ENCODE measurements at places on chromosomes 12 and 14.

GRCh38 chr12:120363274-120363855 lies 5.6 kb downstream of the MSI1 start:
- no peak for DNase-seq

DNA sequence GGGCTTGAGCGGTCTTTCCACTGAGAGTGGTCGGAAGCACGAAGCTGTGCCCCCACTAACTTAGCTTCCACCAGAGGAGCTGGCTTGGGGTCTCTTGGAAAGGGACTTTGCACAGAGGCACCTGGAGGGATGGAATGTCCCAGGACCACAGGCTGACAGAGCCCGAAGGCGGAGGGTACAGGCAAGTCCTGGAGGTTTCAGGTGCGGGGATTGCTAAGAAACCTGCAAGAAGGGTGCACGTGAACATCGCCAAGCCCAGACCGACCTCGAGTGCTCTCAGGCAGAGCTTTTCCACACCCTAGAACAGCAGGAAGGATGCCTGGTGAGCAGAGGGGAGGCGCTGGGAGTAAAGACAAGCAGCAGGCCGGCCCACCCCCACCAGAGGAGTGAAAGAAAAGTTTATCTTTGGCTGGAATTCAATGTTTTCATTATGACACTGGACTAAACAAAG lies 61.6 kb downstream of the SERPINA3 start:
- DNase-seq = no peak

DNA sequence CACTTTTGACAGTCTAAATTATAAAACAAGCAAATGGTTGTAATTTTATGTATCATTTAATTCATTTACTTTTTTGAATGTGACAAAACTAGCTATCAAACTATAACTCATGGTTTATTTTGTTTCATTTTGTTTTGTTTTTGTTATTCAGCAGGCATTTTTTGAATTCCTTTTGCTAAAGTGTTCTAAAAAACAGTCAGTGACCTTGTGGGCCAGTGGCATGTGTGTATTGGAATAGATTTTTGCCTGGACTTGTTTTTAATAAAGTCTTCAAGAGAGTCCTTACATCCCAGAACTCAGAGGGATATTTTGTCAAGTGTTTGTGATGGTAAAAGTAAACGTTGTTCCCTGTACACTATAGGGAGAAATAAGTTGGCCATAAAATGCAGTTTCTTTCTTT lies 369.7 kb upstream of the SYT1 start:
- no peak for DNase-seq

DNA sequence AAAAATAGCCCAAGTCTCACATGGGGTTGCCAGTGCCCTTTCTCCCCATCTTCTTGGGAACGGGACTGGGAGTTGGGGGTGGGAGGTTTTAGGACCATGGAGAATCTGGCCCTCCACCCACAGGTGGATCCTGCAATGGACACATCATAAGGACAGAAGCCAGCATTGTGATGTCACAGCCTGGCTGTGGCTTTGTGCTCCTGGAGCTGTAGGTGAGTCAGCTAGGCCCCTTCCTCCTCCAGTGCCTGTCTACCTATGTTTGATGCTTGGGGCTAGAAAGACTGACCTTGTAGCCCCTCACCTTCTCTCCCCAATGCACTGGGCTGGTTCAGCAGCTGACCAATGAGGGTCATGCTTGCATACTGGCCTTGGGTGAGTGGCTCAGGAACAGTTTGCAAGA lies at the start of gene CCDC197:
CCDC197 (plus strand) TSS at position 220 of the 400 bp plus-strand sequence. CDS start 831 bp downstream, outside the sequence.
- no peak for DNase-seq

DNA sequence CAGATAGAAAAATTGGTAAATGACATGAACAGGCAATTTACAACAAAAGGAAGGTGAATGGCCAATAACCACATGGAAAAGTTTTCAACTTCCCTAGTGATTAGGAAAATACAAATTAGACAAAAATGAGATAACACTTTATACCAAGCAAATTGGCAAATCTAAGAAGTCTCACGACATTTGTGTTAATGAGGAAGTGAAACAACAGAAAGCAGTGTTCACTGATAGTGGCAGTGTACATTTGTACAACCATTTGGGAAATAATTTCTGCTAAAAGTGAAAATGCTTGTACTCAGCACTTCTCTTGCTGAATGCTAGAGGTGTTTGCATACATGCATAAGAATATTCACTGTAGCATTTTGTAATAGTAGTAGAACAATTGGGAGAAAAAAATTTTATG lies 126.6 kb downstream of the LLPH start:
- no peak for DNase-seq

GRCh38 chr14:92558319-92558718 lies 44.7 kb downstream of the RIN3 start:
- no peak for DNase-seq

GRCh38 chr12:131916306-131917138 lies 12.6 kb upstream of the PUS1 start:
- DNase-seq = no peak

- no peak for DNase-seq
These were observed 200.9 kb downstream of the GRIN2B start for GRCh38 chr12:13780453-13780852.

GRCh38 chr12:45762185-45763110 lies 32.9 kb downstream of the ARID2 start:
- peak; percentile 45 for DNase-seq

DNA sequence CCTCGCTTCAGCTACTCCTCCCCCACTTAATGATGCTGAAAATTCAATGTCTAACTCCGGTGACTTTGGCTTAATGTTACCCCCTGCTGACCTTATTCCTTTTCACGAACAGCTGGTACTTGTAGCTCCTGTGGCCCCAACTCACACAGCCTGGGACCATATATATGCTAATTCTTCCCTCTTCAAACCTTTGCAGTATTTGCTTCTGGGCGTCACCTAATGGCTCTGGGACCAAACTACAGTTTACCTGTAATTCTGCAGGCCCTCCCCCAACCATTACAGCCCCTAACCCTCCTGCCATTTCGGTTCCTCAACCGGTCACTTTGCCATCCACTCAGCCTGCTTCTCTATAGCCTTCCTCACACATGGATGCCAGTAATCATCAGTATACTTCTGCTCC lies 29.6 kb upstream of the C12orf75 start:
- DNase-seq = no peak

DNA sequence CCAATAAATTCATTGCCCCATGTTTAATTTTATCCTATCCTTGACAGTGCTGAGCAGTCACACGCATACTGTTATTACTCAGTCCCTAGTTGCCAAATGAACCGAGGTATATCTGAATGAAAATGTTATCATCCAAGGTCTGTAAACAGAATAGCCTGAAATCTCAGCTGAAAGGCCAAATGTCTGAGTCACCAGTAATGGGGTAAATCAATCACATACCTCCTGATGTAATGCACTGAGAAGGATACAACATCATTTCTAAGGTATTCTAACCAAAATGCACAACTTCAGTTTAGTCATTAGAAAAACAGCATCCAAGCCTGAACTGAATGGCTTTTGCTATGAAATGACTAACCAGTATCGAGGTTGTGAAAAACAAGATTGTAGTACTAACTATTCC lies 228.6 kb downstream of the DPF3 start:
- DNase-seq = peak; percentile 64

DNA sequence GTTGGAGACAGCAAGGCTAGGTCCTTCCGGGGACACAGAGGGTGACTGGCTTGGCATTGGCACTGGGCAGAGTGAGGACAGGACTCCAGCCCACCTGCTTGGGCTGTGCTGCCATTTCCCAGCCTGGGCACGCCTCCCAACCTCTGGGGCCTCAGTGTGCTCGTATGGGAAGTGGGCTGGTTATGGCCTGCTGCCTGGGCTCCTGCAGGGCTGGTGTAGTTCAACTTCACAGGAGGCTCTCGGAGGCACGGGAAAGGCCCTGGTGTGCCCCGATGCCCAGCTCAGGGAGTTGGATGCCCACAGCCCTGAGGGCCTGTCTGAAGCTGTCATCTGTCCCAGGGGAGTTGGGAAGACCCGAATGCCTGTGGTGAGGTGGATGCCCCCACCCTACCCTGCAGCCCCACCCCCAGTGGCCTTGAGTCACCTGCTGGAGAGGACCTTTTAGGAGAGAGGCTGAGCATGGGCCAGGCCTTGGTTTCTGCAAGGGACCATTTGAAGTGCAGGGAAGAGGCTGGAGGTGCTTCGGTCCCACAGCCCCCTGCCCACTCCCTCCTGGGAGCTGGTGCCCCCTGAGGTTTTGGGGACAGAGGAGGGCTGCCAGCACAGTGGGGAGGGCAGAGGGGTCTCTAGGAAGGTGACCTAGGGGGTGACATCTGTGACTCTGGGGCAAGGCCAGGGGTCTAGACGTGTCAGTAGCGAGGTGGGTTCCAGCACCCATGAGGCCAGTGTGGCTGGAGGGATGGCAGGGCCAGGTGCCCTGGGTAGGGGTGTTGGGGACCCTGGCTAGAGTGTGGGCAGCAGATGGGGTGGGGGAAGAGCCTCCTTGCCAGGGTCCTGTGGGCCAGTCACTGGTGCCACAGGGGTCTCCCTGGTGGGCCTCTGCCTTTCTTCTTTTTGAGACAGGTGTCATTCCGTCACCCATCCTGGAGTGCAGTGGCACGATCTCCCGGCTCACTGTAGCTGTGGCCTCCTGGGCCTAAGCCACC lies 9.1 kb downstream of the ULK1 start:
- DNase-seq = no peak

GRCh38 chr12:27246774-27247173 lies 2.7 kb downstream of the STK38L start:
- no peak for DNase-seq

DNA sequence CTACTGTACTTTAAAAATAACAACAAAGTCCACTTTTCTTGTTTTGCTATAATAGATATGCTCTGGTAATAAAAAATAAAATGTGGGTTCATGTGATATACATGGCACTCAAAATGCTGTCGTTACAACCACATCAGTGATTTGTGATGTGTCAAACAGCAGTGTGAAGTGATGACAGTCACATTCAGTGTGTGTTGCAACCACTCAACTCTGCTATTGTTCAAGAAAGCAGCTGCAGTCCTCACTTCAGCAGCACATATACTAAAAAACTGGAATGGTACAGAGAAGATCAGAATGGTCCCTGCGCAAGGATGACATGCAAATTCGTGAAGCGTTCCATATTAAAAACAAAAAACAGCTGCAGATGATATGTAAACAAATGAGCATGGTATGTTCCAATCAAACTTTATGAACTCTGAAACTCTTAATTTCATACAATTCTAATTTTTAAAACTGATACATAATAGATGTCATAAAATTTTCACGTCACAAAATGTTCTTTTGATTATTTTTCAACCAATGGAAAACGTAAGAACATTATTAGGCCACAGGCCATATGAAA lies 6.7 kb downstream of the TRMT5 start:
- DNase-seq = no peak

DNA sequence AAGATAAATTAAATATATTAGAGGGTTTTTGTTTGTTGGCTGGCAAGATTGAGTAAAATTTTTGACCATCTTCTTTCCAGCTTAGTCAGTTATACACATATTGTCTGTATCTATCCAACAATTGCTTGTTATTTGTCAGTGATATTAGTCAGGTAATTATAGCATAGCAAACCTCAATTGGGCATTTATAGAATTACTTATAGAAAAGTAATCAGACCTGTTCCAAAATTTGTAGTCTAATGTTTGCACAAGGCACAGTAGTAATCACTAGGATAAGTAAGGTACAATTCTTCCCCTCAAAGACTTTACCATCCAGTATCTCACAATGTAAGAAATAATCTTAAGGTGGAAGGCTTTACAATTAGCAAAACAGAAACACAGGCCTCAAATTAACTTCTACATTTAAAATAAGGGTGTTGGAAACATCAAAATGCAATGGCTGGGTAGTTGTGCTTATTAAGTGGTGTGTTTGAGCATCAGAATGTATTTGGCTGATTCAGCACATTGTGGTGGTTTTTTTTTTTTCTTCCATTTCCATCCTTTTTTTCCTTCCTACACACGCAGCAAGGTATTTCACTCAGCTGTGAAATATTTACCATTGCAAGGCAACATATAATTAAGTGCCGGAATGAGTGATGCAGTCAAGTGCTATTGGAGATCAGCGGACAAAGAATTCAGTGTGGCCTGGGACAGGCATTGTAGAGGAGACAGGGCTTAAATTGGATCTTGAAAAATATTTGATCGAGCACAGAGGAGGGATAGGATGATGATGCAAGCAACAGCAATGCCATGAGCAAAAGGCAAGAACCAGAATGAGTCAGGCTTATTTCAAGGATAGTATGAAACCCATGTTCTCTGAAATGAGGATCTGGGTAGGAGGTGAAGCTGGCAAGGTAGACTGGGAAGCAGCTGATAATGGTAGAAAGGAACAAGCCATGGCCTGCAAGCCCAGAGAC lies 178.2 kb downstream of the AKAP6 start:
- peak; percentile 62 for DNase-seq

- DNase-seq = no peak
These were observed 20.2 kb downstream of the KMT2D start for GRCh38 chr12:49040364-49040855.

GRCh38 chr12:62995097-62995496 lies 60.1 kb upstream of the PPM1H start:
- no peak for DNase-seq

DNA sequence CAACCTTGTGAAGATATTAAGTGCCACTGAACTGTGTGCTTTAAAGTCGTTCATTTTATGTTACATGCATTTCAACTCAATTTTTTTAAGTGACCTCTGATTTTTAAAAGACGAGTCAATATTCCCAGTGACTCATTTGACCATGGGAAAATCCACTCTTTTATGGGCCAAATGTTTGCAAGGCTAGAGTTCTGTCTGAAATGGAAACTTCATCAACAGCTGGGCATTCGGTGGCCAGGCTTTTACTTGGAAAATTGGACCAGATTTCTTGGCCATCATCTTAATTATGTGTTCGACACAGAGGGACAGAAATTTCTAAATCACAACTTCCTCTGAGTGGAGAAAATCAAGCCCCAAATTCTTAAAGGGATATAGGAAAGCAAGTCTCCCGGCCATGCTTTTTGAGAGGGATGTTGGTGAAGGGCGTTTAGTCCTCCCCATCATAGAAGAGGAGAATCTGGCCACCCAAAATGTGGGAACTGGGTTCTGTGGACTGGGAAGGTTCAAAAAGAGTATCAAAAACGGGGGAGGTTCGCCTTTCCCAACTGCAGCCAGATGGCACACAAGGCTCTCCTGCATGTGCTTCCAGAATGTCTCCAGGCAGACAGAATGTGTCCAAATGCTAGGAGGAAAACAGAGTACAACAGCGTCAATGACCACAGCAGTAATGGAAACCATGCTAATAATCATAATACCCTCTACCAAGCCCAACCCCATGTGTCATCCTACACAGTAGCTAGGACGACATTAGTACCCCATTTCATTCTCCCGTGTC lies 40.9 kb upstream of the FZD10 start:
- no peak for DNase-seq
